HT-29 (cell line): ENCODE measurements at places on chromosomes 4 and X. TPM values are rescaled to one million over a fixed set of nuclear protein-coding genes. Genes with fewer than 3 reads are reported as not detected.

- DNase-seq: peak; percentile 81
Observed at GRCh38 chr4:40630335-40631021, 814 bp upstream of the RBM47 start.

MAGEC2 gene
- not detected in 2 replicates for total RNA-seq

PABPC5 gene
- total RNA-seq: not detected in 2 replicates

MAML3 gene
- 8.6 and 11.8 TPM in 2 replicates for total RNA-seq

DNA sequence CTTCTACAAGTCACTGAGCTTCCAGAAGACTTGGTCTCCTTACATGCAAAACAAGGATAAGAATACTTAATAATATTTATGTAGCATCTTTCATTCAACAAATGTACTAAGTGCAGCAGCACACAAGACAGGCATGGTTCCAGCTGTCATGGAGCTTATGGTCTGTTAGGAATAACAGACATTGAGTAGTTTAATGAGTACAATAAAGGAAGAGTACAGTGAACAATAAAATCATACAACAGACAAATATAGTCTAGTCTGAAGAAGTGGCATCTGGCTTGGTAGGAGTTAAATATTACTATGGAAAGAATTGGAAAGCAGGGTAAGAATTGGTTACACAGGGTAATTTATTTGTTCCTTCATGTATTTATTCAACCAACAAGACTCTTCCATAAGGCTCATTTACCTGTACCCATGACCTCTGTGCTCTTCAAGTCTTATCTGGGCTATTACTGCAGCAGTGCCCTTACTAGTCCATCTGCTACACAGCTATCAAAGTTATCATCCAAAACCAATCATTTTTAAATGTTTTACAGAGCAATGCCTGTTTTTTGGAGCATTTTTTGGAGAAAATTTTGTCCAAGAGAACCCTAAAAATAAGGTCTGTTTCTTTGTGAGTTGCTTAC is 101.1 kb upstream of the RPL34 start:
- DNase-seq: no peak

DNA sequence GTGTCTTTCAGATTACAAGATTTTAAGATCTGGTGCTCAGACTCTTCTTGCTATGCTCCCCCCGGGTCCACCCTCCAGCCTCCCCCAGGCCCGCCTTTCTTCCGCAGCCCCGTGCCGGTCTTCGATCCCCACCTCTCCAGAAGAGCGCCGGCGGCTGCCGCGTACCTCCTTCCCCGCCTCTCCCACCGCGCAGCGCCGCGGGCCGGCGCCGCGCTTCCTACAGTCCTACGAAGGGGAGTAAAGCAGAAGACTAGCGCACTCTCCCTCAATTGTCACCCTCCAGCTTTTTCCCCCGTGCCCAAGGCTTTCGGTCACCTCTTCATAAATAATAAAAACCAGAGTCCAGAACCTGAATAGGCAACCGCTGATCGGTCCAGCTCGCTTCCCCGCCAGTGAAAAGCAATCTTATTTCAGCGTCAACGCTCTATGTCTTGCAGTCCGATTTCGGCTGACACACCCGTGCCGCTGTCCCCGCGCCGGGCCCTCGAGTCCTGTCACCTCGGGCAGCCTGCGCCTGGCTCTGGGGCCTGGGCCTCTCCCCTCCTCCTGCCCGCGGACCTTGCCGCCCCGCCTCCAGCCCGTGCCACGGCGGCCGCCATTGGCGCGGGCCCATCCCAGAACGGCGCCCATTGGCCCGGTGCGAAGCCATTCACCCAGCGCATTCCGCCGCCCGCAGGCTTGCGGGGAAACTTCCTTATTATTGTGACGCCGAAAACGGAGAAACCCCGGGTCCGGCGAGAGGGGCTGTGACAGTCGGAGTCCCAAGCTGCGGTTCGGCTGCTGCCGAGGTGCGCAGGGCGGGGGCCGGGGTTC is at the start of gene HERC3:
HERC3 (plus strand) TSS at position 694 of the 813 bp plus-strand sequence. CDS start 13,344 bp downstream, outside the sequence.
- DNase-seq: peak; percentile 85

CT45A3 gene
- not detected in 2 replicates for total RNA-seq

GRCh38 chr4:48481581-48481980 is 1.6 kb upstream of the SLC10A4 start:
- DNase-seq: no peak
